Suppressor macrophage treated with lipopolysaccharide for 4 hours (primary cell): ENCODE measurements at places on chromosomes 7 and 10.
A peak's percentile ranks its signal among the peaks of the same experiment; 100 is the strongest.

DNA sequence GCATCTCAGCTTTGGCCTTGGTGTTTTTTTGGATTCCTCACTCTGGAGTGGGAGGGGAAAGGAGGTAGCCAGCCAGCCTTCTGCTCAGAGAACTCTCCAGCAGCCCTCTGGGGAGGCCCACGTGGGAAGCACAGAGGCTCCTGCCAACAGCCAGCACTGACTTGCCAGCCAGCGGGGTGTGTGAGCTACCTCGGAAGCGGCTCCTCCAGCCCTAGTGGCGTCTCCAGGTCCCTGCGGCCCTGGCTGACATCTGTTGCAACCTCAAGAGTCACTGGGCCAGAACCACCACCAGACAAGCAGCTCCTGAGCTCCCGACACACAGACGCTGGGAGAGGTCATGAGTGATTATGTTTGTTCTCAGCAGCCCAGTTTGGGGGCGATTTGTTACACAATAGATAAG is 180.2 kb upstream of the FZD8 start:
- DNase-seq: no peak

- no peak for DNase-seq
Observed at GRCh38 chr7:51577390-51577789, 260.8 kb upstream of the COBL start.

DNA sequence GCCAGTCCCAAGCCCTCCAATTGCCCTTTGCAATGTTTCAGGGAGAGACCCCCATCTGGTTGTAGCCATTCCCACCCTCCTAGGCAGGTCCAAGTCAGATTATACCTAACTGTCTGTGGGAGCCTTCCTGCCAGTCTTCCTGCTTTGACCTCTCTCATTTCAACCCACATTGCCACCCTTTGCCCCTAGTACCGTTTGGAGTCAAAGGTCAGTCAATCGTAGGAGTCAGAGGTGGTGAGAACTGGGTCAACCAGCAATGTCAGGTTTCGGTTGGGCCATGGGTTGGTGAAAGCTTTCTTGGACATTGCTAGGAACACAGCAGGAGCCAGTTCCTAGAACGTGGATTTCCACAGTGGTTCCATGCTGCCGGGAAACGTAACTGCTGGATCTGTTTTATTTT is 269.4 kb upstream of the GHITM start:
- no peak for DNase-seq

DNA sequence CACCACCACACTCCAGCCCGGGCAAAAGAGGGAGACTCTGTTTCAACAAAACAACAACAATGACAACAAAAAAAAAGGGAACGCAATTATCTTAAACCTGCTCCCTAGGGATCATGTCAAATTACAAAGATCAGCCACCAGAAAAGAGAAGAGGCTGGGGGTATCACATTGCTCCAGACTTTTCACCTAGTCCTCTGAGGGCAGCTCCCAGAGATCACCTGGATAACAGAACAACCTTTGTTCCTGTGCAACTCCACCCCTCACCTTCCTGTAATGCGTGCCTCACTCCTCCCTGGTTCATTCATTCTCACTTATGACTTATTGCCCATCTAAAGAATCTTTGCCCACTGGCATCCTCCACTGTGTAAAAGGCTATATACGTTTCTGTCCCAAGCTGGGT is 31.8 kb downstream of the SVOPL start:
- no peak for DNase-seq

DNA sequence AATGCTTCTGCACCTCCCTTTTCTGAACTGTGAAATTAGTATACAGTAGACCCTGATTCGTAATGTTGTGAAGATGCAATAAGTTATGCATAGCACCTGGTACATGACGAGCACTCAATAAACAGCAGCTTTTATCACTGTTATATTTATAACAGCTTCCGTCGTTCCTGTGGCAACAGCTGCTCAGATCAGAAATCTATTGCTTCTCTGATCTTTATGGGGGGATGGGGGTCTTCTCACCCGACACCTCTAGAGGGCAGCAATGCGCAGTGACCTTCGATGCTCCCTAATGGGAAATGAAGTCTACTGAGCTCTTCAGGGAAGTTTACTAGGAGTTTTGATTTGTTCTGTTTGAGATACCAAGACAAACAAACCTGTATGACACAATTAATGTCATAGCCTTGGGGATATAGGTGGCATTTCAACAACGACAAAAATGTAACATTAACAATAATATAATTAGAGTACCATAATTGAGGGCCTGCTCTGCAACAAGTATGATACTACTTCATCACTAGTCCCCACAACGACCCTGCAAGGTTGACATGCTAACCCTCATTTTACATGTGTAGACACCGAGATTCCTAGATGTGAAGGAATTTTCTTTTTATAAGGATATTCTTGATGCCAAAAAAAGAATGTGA is 289.6 kb downstream of the SFMBT2 start:
- DNase-seq: peak; percentile 78

DNA sequence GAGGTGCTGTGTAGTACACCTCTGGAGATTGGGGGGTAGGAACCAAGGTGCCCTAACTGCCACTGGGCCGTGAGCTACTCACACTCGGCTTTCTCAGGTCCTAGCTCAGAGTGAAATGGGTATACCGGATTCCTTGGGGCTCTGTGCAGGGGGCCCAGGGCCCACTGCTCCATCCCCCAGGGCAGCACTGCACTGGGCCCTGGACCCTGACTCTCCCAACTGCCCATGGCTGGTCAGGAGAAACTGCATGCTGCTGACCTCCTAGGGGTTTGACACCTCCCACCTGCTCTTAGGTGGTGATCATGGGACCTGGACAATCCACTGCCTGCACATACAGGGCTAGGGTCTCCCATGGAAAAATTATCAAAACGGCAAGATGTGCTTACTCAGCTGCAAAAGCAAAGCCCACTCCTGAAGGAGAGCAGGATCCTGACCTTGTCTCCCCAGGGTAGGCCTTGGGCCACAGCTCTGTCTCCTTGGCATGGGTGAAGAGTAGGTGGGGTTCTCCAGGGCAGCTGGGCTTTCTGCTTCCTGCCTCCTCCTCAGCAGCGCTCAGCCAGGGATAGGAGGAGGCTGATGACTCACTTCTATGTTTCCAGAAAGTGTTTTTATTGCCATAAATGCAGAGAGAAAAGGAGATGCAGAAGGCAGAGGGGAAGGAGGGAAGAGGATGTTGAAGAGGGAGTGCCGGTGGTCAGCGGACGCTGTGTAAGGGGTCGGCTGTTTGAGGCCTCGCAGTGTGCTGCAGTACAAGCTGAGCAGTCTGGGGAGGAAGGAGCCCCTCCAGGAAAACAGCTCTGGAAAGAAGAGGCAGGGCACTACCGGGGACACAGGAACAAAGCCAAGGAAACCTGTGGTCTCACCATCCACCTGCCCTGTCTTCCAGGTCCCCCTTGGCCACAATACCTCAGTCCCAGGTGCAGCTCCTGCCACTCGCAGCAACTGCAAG is 107.8 kb downstream of the ARHGAP22 start:
- DNase-seq: peak; percentile 71

DNA sequence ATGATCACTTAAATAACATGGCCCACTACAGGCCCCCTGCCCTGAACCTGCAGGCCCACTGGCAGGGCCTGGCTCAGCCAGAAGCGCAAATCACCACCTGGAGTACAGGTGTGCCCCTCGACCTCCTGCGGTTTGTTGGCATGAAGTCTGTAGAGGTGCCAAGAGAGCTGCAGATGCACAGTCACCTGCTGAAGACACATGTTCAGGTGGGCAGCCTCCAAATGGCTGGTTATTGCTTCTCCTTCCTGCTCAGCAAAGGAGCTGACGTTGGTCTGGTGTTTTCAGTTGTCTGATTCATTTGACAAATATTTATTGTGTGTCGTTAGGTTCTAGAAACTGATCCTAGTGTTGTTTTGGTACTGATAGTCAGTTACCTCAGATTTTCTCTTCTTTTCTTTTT is 29.0 kb downstream of the DHTKD1 start:
- no peak for DNase-seq

GRCh38 chr10:58851606-58852005 is 324.8 kb upstream of the PHYHIPL start:
- DNase-seq: no peak

GRCh38 chr10:48604991-48605508 is at the start of gene ARHGAP22:
TSS of gene ARHGAP22 (minus strand) at chr10:48605073. CDS start at chr10:48604796, 277 bp downstream.
- peak; percentile 74 for DNase-seq

- no peak for DNase-seq
Observed at GRCh38 chr7:80334908-80335307, 177.0 kb downstream of the GNAT3 start.

DNA sequence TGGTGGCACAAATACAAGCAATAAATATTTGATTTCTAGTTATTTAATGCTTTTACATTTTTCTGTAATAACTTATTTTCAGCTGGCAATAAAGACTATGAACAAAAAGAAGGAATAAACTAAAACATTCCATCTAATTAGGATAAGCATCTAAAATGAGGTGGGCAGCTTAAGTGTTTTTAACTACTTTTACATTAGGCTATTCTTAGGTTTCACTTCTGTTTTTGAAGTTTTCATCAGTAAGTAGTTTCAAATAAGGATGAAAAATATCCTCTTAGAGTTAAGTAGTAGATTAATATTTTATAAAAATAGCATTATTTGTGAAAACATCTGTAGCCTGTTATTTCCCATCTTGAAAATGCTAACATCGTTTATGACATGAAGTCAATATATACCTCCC is 15.9 kb downstream of the NT5C2 start:
- no peak for DNase-seq

DNA sequence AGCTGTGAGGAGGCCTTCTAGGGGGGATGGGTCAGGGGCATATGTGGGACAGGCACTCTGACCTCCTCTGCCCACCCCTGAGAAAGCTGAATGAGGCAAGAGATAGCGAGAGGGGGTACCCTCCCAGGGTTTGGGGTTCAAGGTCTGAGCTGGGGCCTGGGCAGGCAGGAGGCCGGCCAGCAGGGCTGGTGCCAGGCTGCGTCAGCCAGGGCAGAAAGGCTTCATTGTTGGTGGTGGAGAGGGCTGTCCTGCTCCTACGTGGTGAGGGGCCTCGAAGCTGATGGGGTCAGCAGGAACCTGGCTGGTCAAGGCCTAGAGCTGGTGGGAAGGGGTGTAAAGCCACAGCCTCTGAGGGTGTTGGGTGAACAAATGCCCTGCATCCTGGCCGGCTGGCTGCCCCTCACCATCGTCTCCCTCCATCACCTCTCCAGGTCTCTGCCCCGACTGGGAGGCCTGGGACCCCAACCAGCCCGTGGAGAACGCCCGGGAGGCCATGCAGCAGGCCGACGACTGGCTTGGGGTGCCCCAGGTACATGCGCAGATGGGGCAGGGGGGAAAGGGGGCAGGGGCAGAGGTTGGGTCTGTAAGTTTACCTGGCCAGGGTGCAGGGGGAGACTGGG is 6.6 kb downstream of the FLNC start:
- no peak for DNase-seq

DNA sequence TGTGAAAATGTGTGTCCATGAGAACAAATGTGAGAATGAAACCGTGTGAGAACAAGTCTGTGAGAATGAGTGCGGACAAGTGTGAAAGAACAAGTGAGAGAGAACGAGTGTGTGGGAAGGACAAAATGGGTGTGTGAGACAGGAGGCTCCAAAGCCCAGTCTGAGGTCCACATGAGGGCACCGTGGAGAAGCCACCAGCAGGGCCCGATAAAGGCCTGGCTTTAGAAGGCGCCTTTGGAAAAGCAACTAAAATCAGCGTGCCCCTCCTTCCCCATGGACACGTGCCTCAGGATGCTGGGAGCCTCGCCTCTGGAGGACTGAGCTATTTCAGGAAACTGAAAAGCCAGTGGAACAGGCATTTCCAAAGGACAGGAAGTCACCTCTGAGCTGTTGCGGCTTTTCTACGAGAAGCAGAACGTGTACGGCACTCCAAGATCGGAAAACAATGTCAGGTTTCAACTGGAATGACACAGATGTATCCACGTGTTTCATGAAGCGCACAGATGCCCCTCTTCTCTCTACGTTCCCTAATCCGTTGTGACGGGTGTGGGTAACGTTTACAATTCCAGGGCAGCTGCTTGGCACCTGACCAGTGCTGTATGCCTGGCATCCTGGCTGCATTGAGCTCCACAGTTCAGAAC is 46.4 kb downstream of the ESYT2 start:
- peak; percentile 15 for DNase-seq

DNA sequence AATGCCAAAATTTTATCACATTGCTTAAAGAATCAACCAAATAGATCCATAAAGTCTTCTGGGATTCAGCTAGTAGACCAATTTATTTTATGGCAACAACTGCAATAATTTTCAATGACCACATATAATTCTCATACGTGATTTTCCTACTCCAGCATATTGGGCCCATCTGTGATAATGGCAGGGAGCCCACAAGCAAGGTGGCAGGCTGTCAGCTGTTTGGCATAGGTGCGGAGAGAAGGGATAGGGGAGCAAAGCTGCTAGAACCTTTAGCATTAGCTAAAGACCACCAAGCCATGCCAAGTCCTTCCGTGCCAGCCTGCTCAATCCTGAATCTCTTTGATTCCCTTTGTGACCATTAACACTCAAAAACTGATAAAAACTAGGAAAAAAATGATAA is 721.2 kb downstream of the XPNPEP1 start:
- no peak for DNase-seq

DNA sequence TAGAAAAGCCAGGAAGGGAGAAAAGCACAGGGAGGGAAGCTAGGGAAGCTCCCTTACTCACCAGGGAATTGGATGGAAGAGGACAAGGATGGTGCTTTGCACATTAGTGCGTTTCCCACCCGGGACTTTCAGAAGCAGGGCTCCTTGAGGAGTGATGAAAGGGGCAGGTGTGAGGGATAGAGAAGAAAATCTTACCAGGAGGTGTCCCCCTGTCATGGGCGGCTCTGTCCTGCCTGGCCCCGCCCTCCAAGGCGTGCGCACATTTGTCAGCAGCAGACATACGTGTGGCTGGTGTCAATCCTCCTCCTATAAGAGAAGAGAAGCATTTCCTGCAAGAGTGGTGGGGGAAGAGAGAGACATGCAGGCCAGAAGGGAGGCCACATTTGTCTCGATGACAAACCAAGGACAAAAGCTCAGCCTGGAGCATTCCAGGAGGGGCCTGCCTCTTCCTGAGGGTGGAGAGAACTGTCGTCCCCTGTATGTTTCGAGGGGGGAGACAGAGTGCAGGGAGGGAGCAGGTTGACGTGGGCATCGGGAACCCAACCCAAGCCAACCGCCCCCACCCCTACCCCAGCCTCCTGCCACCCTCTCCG is 47.4 kb upstream of the COMTD1 start:
- DNase-seq: no peak

DNA sequence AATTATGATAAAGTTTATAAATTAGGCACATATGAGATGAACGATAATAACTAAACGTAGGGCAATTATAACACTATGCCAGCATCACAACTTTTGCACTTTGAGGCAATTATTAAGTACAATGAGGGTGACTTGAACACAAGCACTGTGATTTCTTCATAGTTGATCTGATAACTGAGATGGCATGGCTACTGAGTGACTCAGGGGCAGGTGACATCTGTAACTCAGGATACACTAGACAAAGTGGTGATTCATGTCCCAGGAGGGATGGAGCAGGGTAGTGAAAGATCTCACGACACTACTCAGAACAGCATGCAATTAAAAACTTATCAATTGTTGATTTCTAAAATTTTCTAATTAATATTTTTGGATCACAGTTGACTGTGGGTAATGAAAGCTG is 98.3 kb upstream of the ARHGAP21 start:
- peak; percentile 21 for DNase-seq

GRCh38 chr7:139669106-139670061 is 108.4 kb downstream of the HIPK2 start:
- no peak for DNase-seq

GRCh38 chr7:28771906-28772622 is 186.1 kb downstream of the TRIL start:
- DNase-seq: peak; percentile 52

GRCh38 chr10:63434866-63435854 is 30.6 kb downstream of the JMJD1C start:
- no peak for DNase-seq
